ENCODE measurements at places on chromosomes 5 and 9.

GRCh38 chr5:10489810-10490426, 48.2 kb downstream of the ROPN1L start:
- peak; percentile 52 for DNase-seq

DNA sequence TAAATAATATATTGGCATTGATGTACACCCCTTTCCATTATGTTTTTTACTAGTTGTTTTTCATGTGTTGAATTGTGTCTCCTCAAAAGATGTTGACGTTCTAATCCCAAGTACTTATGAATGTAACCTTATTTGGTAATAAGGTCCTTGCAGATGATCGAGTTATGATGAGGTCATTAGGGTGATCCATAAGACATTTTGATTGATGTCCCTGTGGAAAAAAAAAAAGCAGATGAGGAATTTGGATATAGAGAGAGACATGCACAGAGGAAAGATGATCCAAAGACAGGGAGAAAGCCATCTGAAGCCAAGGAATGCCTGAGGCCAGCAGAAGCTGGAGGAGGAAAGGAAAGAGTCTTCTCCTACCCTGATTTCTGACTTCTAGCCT, 632.7 kb downstream of the TLR4 start:
- no peak for DNase-seq

GRCh38 chr9:34651321-34651720, 664 bp upstream of the IL11RA start:
- no peak for DNase-seq

DNA sequence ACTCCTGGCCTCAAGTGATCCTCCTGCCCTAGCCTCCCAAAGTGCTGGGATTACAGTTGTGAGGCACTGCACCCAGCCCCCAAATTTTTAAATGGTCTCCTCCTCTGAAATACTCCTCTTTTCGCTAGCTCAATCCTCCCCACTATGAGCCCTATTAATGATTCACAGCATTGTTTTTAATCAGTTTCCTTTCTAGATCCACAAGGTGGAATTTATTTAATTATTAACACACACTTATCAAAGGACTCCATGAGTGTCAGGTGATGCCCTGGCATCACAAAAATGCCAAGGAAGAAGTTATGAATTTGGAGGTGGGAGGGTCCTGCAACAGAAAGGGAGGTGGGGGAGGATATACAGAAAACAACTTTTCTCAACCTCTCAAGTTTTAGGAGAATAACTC, 806.5 kb downstream of the PRELID2 start:
- no peak for DNase-seq

DNA sequence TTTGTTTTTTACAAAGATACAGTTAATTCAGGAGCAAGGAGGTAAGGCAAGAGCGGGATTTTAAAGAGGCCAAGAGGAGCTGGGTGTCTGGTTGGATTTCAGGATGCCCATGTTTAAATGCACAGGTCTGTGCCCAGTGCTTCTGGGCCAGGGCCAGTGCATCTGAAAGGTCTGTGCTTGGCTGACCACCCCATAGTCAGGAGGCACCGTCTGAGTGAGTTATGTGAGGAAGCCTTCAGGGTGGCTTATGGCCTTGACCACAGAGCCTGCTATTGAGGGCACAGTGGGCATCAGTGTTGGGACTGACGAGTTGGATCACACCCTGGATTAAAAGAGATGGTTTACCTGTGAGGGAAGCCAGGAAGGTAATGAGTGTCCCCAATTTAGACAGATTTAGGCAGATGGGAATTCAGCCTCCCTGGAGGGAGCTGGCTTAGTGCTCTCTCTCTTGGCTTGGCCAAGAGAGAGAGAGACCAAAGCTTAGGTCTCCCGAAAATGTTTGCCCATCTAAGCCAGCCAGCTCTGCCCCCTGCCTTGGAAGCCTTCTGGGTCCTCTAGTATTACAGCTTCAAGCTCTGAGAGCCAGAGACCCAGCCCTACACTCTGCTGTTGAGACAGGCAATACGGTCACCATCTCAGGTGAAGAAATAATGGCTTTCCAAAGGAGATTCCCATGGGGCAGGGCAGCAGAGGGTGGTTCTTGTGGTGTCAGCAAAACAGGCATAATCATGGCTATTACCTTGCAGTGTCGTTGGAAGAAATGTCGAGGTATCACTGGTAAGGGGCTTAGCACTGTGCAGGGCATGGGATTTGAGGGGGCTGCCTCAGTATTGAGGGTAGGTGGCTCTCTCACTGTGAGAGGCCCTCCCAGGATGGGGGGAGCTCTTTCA, 68.6 kb downstream of the RGS3 start:
- DNase-seq = no peak

DNA sequence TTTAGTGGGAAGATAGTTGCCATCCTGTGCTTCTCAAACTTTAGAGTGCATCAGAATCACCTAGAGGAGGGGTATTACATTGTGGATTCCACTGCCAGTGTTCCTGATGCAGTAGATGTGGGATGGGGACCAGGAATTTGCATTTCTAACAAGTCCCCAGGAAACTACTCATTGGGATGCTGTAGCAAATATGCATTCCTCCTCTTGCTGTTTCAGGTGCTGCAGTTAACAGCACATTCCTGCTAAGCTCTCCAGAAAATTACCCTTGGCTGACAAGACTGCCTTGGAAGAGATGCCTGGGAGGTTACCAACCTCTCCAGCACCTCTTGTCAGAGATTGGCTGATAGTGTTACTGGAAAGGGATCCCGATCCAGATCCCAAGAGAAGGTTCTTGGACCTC, 270.5 kb downstream of the OSTF1 start:
- no peak for DNase-seq

- DNase-seq = no peak
Observed at GRCh38 chr5:173969167-173970049, 19.6 kb upstream of the C5orf47 start.

GRCh38 chr9:26234865-26235264, 556.6 kb upstream of the TUSC1 start:
- DNase-seq = no peak

- DNase-seq = no peak
Observed at GRCh38 chr9:81772144-81772543, 82.8 kb upstream of the TLE1 start.

Measured in OCI-LY7 (cell line).